A549 treated with ZK216348 at 1 μM for 4 hours (cell line): ENCODE measurements at places on chromosomes 5 and 9. TPM values are rescaled to one million over a fixed set of nuclear protein-coding genes. Genes with fewer than 3 reads are reported as not detected.

ARHGEF28 gene
- 11.7 to 13.6 TPM (median 13.0 TPM) in 5 replicates for total RNA-seq

GRAMD2B gene
- 0.69 to 0.96 TPM (median 0.80 TPM) in 5 replicates for total RNA-seq

MAPK9 gene
- 28.4 to 43.6 TPM (median 38.6 TPM) in 5 replicates for total RNA-seq

ADAMTS16 gene
- 1.3 to 2.3 TPM (median 1.4 TPM) in 5 replicates for total RNA-seq

PTTG1 gene
- 181 to 280 TPM (median 199 TPM) in 5 replicates for total RNA-seq

POLR3G gene
- total RNA-seq: 9.2 to 19.3 TPM (median 17.2 TPM) in 5 replicates

EQTN gene
- total RNA-seq: not detected in 5 replicates

PCDHA5 gene
- 0.59 to 0.91 TPM (median 0.69 TPM) in 5 replicates for total RNA-seq

ADGRV1 gene
- total RNA-seq: 0.57 to 0.91 TPM (median 0.78 TPM) in 5 replicates

SPATA31A3 gene
- total RNA-seq: not detected in 5 replicates

SLIT3 gene
- 11.1 to 22.5 TPM (median 17.4 TPM) in 5 replicates for total RNA-seq

STKLD1 gene
- total RNA-seq: 0.84 to 2.0 TPM (median 0.94 TPM) in 5 replicates

SLCO4C1 gene
- total RNA-seq: 0.04 TPM in 1 of 5 replicates, not detected in the others

EXD3 gene
- total RNA-seq: 2.5 to 6.8 TPM (median 6.4 TPM) in 5 replicates

PCDHGB2 gene
- total RNA-seq: 0.11 to 0.17 TPM (median 0.15 TPM) in 3 of 5 replicates, not detected in the others

SYK gene
- 0.04 to 0.07 TPM (median 0.05 TPM) in 3 of 5 replicates, not detected in the others for total RNA-seq

PTGDS gene
- 0.33 to 0.56 TPM (median 0.45 TPM) in 4 of 5 replicates, not detected in the other for total RNA-seq

IFNB1 gene
- total RNA-seq: not detected in 5 replicates

CDC25C gene
- 10.3 to 13.5 TPM (median 10.6 TPM) in 5 replicates for total RNA-seq

ACSL6 gene
- 0.06 TPM in 1 of 5 replicates, not detected in the others for total RNA-seq

MCTP1 gene
- total RNA-seq: 6.8 to 12.7 TPM (median 7.9 TPM) in 5 replicates

RNF44 gene
- total RNA-seq: 22.0 to 41.5 TPM (median 37.5 TPM) in 5 replicates

FAM53C gene
- 15.2 to 22.0 TPM (median 21.2 TPM) in 5 replicates for total RNA-seq

HSPA9 gene
- total RNA-seq: 320 to 364 TPM (median 347 TPM) in 5 replicates

BAAT gene
- total RNA-seq: 0.42 to 0.57 TPM (median 0.51 TPM) in 5 replicates

PPP3R2 gene
- total RNA-seq: not detected in 5 replicates

PCDHB14 gene
- 0.11 to 0.13 TPM in 2 of 5 replicates, not detected in the others for total RNA-seq

CREB3 gene
- total RNA-seq: 55.1 to 65.3 TPM (median 58.7 TPM) in 5 replicates

ANKRD31 gene
- total RNA-seq: 0.05 to 0.08 TPM (median 0.06 TPM) in 5 replicates

SPOUT1 gene
- total RNA-seq: 24.0 to 44.2 TPM (median 37.4 TPM) in 5 replicates
